Astrocyte of the cerebellum (primary cell): ENCODE measurements at places on chromosomes 4 and X.
A peak's percentile ranks its signal among the peaks of the same experiment; 100 is the strongest.

- DNase-seq = no peak
These were observed 12.4 kb downstream of the DYNLT3 start for GRCh38 chrX:37834937-37835336.

DNA sequence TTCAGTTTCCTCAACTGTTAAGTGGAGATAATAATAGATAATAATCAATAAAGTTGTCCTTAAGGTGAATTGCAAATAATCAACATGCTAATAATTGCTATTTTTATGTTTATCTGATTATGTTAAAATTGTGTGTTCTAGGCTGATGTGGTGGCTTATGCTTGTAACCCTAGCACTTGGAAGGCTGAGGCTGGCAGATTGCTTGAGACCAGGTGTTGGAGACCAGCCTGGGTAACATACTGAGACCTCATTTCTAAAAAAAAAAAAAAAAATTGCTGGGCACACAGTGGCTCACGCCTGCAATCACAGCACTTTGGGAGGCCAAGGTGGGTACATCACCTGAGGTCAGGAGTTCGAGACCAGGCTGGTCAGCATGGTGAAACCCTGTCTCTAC is 175.2 kb downstream of the GC start:
- no peak for DNase-seq

- no peak for DNase-seq
These were observed 21.5 kb upstream of the GRPEL1 start for GRCh38 chr4:7089213-7089986.

DNA sequence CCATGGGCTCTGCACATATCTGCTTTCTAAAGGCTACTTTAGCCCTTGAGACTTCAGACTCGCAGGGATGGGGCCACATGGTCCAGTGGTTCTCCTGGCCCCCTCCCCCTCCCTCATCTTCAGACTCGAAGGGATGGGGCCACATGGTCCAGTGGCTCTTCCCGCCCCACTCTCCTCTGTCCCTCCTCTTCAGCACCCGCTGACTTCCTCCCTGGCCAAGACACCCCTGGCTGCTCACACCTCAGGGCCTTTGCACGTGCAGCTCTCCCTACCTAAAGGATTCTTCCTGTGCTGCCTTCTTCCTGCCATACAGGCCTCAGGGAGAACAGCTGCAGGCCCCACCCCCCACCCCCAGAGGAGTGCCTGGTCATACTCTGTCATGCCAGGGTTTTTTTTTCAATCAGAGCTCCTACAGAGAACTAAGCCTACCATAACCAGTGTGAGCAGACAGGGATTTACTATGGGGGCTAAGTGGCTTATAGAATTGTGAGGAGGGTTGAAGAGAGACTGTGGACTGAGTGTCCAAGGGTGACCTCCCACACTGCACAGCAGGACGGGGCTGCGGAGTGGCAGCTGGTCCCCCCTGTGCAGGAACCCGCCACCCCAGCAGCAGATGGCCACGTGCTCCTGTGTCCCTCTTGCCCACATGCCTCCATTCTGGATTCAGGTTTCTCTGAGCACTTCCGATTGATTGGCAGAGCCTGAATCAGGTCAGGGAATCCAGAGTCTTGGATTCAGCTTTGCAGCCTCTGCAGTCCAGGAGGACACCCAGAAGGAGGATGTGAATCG is 6.1 kb upstream of the SPON2 start:
- no peak for DNase-seq

GRCh38 chr4:186593587-186593973 is 38.2 kb upstream of the MTNR1A start:
- DNase-seq = no peak

DNA sequence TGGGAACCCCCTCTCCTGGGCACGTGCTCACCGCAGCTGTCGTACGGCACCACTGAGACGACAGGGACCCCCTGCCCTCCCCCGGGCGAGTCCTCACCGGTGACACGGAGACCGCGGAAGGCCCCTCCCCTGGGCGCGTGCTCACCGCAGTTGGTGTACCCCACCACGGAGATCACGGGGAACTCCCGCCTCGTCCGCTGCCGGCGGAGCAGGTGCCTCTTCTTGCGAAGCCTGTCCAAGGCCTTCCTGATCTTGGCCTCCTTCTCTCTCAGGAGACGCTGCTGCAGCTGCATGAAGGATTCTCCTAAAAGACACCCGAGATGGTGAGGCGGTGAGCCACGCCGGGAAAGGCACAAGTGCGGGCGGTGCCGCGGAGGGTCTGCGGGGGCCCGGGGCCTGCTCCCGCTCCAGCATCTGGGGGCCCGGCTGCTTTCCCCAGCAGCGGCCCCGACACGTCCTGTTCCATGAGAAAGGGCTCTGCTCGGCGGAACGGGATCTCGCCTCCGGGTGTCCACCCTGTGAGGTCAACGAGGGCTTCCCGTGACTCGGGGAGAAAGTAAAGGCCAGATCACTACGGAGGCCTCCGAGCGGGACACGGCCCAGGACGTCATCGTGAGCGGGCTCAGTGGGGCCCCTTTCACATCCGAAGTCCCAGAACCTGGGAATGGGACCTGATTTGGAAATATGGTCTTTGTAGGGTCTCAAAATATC is 5.8 kb downstream of the GTPBP6 start:
- DNase-seq = no peak

DNA sequence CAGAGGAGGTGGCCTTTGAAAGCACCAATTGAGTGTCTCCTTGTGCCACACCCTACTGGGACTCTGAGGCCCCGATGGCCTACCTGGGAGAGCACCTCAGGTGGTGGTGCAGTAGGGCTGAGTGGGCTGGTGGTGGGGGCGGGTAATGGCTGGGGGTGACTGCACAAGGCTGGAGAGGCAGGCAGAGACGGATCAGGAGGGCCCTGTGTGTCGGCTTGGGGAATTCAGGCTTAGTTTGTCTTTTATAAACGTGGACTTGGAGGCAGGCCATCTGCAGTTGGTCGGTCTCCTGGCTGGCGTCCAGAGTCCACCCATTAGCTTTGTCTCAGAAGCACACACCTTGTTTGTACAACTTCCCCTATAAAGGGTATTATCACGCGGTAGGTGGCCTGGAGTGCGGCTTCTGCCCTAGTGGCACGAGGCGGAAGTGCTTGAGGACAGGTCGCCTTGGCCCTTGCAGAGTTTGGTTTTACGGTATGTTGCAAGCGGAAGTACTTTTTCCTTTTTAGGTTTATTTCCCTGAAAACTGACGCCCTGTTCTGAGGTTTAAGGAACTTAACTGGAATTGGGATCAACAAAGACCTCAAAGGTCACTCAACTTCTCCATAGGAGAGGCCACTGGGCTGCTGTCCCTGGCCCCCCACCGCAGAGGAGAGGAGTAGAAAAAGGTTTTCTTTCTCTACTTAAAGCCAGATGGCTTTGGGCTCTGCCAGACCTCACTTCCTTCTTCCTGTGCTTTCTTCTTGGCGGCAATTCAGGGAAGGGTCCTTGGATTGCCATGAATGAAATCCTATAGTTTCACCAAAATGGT is 8.0 kb downstream of the TBC1D14 start:
- peak; percentile 40 for DNase-seq

DNA sequence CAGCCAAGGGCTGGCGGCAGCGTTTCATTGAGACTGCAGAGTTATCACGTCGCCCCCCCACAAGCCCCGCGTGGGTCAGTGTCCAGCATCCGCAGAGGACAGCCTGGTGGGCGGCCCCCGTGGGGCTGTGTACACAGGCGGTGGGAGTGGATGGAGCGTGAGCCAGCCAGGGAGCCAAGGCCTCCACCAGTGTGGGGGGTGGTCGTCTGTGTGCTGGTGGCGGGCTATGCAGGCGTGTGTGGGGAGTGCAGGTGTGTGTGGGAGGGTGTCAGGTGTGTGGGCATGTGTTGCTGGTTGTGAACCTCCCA is 56.5 kb upstream of the NKX1-1 start:
- DNase-seq = no peak

GRCh38 chr4:115259642-115260041 is 146.2 kb upstream of the NDST4 start:
- no peak for DNase-seq

DNA sequence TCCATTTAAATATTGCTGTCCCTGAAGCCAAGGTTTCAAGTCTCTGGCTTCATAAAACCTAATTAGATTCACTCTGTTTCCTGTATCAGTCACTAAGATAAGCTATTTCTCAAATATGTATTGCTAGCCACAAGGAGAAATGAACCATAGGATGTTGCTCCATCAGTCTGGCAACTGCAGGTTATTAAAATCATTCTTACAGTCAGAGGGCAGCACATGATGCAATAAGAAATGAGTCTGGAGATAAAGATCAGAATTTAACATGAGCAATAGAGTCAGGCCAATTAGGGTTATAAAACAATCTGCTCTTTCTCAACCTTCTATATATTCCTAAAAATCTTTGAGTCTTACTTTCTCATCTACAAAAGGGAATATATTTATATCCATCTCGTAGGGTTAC is 7.2 kb downstream of the PRKG2 start:
- DNase-seq = peak; percentile 15

DNA sequence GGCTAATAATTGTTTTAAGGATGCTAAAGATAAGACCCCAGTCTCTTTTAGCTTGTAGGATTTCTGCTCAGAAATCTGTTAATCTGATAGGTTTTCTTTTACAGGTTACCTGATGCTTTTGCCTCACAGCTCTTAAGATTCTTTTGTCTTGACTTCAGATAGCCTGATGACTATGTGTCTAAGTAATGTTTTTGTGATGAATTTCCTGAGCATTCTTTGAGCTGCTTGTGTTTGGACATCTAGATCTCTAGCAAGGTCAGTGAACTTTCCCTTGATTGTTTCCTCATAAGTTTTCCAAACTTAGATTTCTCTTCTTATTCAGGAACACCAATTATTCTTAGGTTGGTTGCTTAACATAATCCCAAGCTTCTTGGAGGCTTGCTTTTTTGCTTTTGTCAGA is 104.1 kb downstream of the ZNF518B start:
- DNase-seq = no peak

DNA sequence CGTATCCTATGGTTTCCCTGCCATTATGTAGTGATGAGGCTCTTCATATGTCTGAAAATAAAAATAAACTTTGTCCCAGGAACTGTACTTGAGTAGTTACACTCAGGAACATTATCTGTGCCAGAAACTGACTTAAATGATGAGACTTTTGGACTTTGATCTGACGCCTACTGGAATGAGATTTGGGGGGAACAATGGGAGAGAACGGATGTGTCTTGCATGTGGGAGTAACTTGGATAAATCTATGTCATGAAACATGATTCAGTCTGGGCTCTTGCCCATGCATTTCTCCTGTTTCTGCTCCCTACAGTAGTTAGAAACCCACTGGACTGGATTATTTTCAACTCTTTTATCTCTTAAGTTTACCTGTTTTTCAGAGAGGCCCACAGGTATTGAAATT is 2351.4 kb downstream of the PCDH7 start:
- no peak for DNase-seq

- DNase-seq = no peak
These were observed 36.9 kb upstream of the SH3KBP1 start for GRCh38 chrX:19924285-19924684.

DNA sequence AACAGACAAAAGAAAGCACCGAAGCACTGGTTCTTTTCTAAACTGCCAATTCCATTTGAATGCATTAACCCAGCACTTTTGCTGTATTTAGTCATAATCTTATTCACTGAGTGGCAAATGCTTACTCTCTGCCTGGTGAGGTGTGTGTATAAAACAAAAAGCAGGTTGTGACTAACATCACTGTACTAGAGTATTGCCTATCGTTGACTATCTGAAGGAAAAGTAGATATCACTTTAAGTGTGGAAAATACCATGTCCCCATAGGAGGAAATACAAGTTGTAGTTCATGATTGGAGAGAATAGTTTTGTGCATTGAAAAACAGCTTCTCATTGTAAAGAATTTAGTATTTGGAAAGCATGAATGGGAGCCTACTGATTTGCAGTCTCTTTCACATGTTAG is 2.7 kb downstream of the PDLIM5 start:
- DNase-seq = no peak

DNA sequence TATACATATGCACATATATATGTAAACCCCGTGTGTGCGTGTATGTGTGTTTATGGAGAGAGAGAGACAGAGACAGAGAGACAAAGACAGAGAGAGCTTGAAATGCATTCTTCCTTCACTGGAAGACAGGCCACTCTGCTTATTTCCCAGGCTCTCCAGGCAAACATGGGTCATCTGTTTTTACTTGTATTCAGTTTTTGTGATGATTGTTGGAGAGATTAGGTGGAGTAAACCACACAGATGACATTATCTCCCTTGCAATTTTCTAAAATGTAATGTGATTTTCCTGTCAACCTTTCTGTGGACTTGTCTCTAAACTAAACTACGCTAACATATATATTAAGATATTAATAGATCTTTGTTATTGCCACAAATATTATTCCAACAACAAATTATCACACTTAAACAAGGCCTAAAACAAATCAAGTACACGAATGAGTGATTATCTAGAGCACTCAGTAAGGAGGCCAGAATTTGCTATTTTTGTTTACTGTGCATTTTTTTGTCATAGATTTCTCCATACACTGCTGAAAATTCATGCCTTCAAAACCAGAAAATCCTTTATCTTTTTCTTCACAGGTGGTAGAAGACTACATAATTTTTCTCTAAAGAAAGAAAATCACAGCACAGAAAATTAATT is 251.8 kb upstream of the SLIT2 start:
- no peak for DNase-seq

GRCh38 chr4:114701491-114701890 is 102.9 kb downstream of the UGT8 start:
- DNase-seq = no peak

DNA sequence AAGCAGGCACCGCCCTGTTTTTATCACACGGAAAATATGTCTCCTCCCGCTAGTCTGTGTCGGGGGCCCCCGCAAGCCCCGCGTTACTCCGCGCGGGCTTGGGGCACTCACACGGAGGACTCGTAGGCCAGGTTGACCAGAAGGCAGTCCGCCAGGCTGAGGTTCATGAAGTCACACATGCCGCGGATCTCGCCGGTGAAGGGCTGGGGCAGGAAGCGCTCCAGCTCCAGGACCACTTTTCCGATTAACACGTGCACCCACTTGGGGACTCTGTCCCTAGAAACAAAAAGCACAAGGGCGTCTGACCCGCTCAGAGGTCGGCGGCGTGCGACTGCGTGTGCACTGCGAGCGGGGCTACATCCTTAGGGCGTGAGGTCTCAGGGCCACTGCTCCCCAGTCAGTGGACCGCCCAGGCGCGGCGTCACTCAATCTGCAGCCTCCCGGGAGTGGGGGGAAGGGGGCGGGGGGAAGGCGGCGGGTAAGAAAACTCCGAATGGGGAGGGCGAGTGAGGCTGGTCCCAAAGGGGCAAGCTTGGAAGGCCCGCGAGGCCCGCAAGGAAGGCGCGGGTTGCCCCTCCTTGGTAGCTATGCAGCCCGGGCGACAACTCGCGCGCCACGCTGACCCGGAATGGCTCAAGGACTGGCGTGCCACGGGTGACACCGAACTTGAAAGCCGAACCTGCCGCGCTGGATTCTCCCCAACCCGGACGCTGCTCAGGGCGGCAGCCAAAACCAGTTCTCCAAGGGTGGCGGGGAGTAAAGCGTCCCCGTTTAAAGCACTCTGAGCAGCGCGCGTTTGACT is 722 bp downstream of the NAAA start:
- no peak for DNase-seq

DNA sequence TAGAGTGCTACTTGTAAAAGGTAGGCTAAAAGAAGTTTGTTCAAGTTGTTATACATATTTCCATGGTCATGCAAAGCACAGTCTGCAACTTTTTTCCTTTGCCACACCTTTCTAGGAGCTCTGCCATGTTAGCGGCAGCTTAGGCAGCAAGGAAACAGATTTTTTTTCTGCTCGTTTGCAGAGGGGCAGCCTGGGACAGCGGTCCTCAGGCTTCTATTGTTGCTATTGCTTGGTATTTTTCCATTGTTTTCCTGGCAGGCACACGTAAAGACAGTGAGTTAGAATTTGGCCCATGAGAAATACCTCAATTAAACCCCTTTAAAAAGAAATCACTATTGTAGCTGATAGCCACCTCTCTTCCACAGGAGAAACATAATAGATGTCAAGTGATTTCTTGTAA is 391.4 kb downstream of the SH2D1A start:
- DNase-seq = no peak

- DNase-seq = no peak
These were observed 22.3 kb upstream of the CLOCK start for GRCh38 chr4:55568905-55569504.
